ENCODE measurements at places on chromosomes 6 and 20.

GRCh38 chr6:32947552-32948465, 5.1 kb downstream of the HLA-DMA start:
- DNase-seq = no peak

GRCh38 chr6:27059621-27060425, 187.7 kb upstream of the PRSS16 start:
- no peak for DNase-seq

DNA sequence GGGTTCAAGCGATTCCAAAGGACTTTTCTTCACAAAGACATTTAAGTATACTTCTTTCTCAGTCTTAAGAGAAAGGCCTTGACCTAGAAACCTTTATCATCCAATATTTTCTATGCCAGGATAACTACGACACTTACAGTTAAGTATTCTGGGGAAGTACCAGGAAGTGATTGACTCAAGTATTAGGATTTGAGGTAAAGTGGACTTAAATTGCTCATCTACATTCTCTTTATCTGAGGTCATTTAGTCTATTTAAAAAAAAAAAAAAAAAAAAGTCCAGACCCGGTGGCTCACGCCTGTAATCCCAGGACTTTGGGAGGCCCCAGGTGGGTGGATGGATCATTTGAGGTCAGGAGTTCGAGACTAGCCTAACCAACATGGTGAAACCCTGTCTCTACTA, 114.7 kb downstream of the ZFAND3 start:
- no peak for DNase-seq

- no peak for DNase-seq
Observed at GRCh38 chr6:72219536-72219935, 333.2 kb downstream of the RIMS1 start.

DNA sequence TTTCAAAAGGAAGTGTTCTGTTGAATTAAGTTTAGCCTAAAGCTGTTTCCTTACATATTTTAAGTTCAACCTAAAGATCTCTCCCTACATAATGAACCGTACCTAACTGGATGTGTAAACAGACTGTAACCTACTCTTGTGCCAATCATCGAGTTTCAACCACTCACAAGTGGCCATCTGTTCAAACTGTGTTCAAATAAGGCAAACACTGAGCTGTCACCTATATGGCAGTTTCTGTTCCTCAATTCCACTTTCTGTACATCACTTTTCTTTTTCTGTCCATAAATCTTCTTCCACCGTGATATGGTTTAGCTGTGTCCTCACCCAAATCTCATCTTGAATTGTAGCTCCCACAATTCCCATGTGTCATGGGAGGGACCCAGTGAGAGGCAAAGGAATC, 428.6 kb downstream of the HACE1 start:
- DNase-seq = no peak

GRCh38 chr20:56166781-56167465, 81.6 kb upstream of the MC3R start:
- no peak for DNase-seq

DNA sequence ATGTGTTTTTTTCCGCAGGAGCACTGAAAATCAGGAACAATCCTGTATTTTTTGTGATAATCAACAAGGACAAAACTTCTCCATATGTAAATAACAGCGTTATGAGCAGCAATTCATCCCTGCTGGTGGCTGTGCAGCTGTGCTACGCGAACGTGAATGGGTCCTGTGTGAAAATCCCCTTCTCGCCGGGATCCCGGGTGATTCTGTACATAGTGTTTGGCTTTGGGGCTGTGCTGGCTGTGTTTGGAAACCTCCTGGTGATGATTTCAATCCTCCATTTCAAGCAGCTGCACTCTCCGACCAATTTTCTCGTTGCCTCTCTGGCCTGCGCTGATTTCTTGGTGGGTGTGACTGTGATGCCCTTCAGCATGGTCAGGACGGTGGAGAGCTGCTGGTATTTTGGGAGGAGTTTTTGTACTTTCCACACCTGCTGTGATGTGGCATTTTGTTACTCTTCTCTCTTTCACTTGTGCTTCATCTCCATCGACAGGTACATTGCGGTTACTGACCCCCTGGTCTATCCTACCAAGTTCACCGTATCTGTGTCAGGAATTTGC, at the start of gene TAAR6:
TSS of gene TAAR6 (plus strand) at position 102 of the 557 bp plus-strand sequence. CDS start at position 102, 0 bp downstream.
- DNase-seq = no peak

DNA sequence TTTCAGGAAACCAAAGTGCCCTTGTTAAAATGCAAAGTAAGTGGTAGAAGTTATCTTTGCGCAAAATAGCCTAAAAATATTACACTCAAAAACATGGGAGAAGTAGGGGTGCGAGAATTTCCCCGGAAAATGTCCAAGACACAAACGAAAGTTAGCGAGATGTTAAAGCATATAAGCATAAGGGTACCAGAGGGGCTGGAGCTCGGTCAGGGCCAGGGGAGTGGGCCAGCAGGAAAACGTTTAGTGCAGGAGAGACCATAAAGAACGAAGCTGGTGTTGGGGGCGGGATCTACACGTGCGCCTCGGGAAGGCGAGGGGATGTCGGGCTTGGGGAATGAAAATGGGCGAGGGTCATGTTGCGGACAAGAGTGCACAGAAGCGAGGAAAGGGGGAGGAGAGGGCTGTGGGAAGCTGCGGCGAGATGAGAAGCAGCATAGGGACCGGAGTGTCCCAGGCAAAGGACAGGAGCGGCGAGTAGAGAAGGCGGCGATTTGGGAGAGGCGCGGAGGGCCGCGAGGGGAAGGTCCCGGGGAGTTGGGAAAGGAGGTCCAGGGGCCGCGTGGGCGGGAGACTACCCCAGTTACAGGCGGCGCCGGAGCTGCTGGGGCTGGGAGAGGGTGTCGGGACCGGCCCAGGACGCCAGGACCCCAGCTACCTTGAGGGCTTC, 600 bp downstream of the XPO5 start:
- DNase-seq = no peak

GRCh38 chr20:53381568-53382262, 211.9 kb downstream of the ZNF217 start:
- no peak for DNase-seq

- DNase-seq = no peak
Observed at GRCh38 chr6:9825526-9825925, 589.3 kb downstream of the TFAP2A start.

DNA sequence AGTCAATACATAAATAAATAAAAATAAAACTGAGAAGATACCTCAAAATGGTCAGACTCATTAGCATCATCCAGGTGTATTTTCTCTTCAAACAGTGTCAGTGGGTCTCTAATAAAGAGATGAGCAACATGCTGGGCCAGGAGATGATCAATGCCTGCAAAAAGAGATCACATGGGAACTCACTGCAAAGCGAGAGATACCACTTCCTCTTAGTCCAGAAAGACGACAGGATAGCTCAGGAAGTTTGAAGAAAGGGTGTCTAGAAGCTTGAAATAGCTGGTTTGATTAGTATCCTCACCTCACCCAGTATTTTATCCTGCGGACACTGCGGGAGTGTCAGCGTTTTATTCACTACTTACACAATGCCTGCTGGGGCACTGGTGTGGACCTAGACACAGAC, 38.0 kb downstream of the GCLC start:
- no peak for DNase-seq

GRCh38 chr6:163253556-163254213, 160.8 kb upstream of the QKI start:
- DNase-seq = no peak

DNA sequence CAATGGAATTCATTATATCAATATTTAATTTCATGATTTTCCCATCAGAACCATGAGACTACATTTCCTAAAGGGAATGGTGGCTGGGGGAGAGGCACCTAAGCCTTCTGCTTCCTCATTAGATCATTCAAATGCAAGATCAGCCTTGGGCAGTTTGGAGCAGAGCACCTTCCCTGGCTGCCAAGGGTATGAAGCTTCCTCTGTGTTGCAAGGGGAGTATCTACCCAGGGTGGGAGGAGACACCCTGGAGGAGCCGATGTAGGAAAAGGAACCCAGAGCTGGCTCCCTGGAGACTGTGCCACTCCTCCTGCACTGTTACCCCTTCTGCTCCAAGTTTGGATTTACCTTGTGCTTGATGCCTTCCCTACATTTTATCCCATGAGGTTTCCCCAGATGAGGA, 299.7 kb upstream of the PRDM1 start:
- DNase-seq = no peak

- no peak for DNase-seq
Observed at GRCh38 chr6:145017516-145017915, 717.8 kb downstream of the EPM2A start.

DNA sequence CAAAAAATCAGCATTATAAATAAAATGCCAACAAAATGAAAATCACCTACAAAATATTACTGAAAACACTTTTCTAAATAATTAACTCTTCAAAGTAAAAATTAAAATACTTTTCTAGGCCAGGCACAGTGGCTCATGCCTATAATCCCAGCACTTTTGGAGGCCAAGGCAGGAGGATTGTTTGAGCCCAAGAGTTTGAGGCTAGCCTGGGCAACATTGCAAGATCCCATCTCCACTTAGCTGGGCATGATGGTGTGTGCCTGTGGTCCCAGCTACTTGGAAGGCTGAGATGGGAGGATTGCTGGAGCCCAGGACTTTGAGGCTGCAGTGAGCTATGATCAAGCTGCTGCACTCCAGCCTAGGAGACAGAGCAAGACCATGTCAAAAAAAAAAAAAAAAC, 6.4 kb downstream of the SERPINB9 start:
- DNase-seq = no peak

- no peak for DNase-seq
Observed at GRCh38 chr20:48698507-48699267, 129.1 kb downstream of the PREX1 start.

DNA sequence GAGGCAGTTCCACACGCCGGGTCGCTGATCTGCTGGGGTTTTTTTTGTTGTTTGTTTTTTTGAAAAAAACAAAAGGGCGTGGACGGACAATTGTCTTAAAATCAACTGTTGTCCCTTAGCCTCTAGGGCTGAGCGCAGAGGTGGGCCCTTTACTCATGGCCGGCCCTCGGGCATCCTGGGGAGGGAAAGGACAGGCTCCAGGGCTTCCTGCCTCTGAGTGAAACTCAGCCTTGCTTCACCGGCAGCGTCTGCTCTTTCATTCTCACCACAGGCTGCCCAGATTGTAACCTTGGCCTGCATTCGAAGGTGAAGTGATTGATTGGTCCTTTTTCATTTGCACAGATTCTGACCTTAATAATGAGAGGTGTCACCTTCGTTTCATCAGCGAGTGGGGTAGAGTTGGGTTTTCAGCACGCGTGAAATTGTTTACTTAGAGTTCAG, 797 bp downstream of the SMIM13 start:
- DNase-seq = no peak

DNA sequence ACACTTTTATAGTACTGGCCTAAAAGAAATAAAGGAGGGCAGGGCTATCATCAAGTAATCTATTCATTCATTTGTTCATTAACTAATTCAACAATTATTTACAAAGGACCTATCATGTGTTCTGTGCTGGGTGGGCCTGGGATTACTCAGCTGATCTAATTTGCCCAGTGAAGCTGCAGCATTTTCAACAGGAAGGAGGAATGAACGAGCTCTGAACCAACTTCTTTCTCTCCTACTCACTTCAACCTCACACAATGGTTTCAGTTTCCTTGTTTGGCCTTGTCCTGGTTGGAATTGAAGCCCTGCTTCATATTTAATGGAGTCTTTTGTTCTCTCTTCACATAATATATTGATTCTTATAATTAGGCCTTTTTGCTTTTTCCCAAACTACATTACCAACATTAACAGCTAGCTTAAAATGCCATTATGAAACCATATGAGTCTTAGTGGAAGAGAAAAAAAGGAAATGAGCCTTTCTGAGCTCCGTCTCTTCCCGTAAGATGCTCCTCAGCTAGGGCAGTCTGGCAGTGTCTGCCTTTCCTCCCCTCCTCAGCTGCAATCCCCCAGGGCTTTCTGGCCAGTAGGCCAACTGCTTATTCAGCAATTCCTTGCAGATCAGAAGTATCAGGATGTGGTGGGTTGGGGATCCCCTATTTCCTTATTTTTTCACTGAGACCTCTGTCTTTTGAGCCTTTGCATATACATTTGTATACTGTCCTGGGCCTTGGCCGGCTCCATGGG, 79.4 kb upstream of the NRN1 start:
- DNase-seq = no peak

DNA sequence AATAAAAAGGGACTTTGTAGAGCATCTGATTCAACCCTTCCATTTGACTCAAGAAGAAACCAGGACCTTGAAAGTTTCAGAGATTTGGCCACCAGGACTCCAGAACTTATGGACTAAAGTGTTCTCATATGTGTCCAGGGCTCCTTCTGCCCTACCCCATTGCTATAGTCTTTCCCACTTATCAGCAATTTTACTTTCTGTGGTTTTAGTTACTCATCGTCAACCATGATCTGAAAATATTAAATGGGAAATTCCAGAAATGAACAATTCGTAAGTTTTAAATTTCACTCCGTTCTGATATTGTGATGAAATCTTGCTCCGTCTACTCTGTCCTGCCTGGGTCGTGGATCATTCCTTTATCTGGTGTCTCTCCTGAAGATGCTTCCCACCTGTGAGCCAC, 259.8 kb downstream of the PHACTR1 start:
- no peak for DNase-seq

- no peak for DNase-seq
Observed at GRCh38 chr6:163338671-163339405, 75.7 kb upstream of the QKI start.

DNA sequence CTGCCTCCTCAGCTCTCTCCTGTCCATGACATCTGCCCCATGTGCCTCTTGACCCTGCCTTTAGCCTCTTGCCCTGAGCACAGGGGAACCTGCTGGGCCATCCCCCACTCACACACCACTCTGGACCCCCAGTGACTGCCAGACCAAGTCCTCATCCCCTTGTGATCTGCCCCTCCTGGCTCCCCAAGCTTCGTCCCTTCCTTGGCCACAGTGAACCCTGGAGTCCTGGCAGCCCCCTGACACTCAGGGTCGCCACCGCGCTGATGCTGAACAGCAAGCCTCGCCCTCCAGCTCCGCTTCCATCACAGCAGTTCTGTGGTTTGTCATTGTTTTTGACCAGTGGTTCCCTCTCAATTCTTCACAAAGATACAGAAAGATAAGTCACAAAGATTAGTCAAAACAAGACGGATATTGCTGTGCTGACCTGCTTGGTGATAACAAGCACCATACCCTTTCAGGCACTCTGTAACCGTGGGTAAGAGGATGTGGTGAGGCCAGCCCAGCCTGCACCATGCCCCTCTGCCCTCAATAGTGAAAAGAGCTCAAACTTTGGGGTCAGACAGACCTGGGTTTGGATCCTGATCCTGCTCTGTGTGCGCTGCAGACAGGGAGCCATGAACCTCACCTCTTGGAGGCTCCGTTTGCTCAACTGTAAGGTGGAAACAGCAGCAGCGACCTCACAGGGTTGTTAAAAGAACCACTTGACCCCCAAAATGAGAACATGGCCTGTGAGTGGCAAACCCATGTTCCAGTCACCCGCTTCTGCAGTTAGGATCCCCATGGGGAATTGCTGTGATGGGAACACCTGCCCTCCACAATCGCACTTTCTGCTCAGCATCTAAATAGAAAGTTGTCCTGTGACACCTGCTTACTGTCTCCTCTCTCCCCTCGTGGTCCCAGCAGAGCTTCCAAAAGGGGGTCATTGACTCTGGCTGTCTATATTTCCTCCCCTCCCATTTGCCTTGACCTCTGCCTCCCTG, 114.5 kb downstream of the TOX2 start:
- no peak for DNase-seq

DNA sequence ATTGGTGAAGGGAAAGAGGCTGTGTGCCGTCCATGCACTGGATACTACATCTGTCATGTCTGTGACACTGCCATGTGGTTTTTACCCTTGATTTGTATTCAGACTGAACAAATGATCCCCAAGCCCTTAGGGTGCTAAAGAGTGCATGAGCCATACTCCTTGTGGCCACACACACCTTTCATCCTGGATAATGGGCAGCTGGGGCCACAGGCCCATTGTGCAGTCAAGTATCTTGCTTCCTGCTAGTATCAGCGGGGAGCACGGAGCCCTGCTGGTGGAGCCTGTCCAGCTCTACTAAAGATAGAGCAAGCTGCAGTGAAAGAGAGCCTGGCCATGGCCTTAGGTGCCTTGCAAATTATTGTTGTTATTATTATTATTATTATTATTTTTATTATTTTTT, 75.1 kb downstream of the SLX4IP start:
- DNase-seq = no peak
